ENCODE measurements at places on chromosomes 4 and X. TPM values are rescaled to one million over a fixed set of nuclear protein-coding genes. Genes with fewer than 3 reads are reported as not detected.

Gene WNK3
- 1.4 TPM for total RNA-seq

Gene SMIM10
- 7.9 TPM for total RNA-seq

Gene POLN
- total RNA-seq, result 1.1 TPM

Gene P2RY10
- not detected for total RNA-seq

Gene GLRA3
- not detected for total RNA-seq

Gene PABPC1L2B
- total RNA-seq, result not detected

Gene CCDC110
- 0.93 TPM for total RNA-seq

Gene NCAPG
- 4.8 TPM for total RNA-seq

Gene TLR1
- 1.9 TPM for total RNA-seq

Gene CT45A1
- not detected for total RNA-seq

Gene MAGEA2B
- total RNA-seq, result not detected

Gene TBX22
- total RNA-seq, result 0.12 TPM

Gene MAGEB6
- not detected for total RNA-seq

Gene FSTL5
- total RNA-seq, result not detected

Gene ZBTB49
- total RNA-seq, result 2.0 TPM

Gene CENPI
- 2.2 TPM for total RNA-seq

Gene ZAR1
- not detected for total RNA-seq

Gene IRS4
- not detected for total RNA-seq

Gene P2RY4
- not detected for total RNA-seq

Gene OTC
- total RNA-seq, result not detected

Gene DDIT4L
- 1.5 TPM for total RNA-seq

Gene SSX2
- total RNA-seq, result not detected

Gene TCEAL9
- total RNA-seq, result 152 TPM

Gene TMPRSS11A
- total RNA-seq, result not detected

Gene SMPX
- total RNA-seq, result 0.85 TPM

Gene CXCL11
- total RNA-seq, result not detected

Gene PFKFB1
- 0.23 TPM for total RNA-seq

Gene IL1RAPL2
- 0.09 TPM for total RNA-seq

All from pericardium fibroblast (primary cell).